ENCODE measurements at places on chromosomes 12 and 14.

GRCh38 chr12:47851303-47851952 lies 31.7 kb upstream of the HDAC7 start:
- DNase-seq: no peak

GRCh38 chr12:68940731-68941130 lies 7.8 kb upstream of the CPM start:
- DNase-seq: no peak

DNA sequence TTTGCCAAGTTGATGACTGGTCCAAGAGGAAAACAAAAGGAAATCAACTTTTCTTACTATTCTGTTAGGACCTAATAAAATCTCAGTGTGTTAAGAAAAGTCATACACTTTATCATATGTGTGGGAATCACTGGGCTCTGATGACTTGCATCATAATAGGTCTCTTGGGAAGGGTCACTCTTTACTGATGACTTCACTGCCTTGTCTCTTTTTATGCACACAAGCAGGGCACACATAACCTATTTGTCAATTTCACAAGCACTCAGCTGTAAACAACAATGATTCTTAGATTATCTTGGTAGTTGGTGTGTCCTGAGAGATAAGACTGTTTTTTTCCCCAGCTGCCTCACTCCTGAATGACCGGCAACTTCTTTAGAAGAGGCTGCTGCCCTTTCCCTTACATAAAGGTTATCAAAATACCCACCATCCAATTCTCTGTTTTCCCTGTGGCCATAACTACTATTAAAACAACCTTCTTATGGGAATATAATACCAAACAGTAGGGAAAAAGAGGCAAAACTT lies 50.9 kb upstream of the INSM2 start:
- DNase-seq: no peak

DNA sequence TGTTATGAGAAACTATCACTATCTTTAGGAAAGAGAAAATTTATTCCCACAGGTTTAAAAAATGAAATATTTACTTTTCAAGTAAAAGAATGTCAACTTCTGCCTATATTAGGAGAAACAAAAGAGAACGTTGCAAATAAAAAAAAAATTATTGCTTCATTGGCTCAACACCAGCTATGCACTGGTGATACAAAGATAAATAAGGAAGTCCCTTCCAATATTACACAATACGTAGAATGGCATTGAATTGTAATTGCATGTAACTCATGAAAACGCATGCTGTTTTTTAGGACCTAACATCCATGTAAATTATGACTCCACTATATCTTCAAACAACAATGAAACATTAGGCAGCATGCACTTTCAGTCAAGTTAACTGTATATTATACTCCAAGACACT lies 56.4 kb upstream of the RERGL start:
- DNase-seq: no peak

Data from SW480 (cell line).